ENCODE measurements at places on chromosomes 2 and 18.

DNA sequence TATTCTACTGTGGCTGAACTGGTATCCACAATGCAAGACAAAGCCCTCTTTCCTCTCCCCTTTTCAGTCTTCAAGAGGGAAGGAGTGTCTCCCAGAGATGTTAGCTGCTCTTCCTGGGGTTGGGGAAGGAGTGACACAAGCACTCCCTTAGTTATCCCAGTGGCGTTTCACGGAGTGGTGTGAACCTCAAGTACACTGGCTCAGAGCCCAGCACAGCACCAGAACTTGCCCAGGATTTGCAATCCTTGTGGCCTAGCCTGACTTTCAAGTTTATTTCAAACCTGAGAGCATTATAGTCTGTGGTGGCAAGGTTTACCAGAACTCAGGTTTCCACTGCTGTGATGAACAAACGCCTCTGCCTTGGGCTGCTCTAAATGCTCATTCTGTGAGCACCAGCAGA lies 162.5 kb downstream of the CCDC102B start:
- DNase-seq: no peak

DNA sequence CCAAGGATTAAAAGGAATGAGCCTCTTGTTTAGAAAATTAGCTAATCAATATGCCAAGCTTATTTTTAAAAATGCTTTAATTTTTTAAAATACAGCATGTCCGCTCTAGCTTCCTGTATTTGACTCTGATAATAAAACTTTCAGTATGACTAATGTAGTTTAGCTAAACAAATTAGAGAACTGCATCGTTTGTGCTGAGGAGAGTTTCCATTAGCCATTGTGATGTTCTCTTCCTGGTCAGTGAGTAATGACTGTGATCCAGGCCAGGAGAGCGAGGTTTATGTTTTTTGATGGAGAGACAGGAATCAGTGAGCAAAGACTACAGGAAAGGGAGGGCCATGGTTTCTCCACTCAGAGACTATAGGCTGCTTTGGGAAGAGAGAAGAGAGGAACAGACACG lies 237.2 kb upstream of the ETAA1 start:
- no peak for DNase-seq

- no peak for DNase-seq
Measured at GRCh38 chr18:63311118-63312018, 8.2 kb downstream of the BCL2 start.

DNA sequence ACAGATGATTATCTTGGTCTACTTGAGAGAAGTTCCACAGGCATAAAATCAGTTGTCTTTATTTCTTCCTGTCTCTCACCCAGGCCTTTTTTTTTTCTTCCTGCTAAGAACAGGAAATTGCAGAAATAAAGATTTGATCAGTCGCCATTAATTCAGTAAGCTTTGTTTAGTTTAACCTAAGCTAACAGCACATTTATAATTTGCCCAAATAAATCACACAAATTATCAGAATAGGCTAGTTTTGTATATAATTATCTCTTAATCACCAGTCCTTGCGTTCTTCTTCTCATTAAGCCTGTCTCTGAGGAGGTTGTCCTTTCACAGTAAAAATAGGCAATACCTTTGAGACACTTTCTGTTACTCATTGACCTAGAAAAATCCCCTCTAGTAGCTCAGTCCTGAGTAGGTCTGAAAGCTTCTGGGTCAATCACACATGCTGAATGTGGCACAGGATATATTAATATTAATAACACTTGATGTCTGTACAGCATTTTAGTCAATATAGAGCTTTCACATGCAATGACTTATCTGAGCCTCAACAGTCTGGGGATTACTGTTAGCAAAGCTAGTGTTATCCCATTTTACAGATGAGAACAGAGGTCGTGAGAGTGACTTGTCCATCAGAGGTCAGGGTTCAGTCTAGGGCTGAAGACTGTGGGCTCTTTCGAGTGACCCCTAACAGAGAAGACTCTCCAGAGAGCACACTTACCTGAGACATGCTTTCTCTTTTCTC lies 11.2 kb upstream of the STK17B start:
- no peak for DNase-seq

DNA sequence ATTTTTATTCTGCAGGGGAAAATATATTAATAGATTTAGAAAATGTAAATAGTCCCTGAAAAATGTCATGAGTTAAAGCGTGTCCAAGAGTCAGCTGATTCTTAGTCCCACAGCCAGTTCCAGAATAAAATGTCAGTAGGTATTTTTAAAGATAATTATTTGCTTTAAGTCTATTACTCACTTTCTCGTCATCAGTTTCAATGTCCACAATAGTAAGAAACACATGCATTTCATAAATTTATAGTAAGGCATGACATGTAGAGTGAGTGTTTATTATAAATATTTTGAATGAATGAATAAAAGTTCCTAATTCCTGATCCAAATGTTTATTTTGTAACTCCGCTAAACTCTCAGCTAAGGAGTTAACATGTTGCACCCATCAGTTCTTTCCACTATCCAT lies 1044.0 kb upstream of the PIK3C3 start:
- no peak for DNase-seq

- no peak for DNase-seq
Measured at GRCh38 chr18:22283397-22283796, 114.0 kb downstream of the GATA6 start.
